ENCODE measurements at places on chromosomes 5 and 9. TPM values are rescaled to one million over a fixed set of nuclear protein-coding genes. Genes with fewer than 3 reads are reported as not detected.
A peak's percentile ranks its signal among the peaks of the same experiment; 100 is the strongest.

- DNase-seq: no peak
Measured at GRCh38 chr5:150619359-150620230, 20.9 kb upstream of the SYNPO start.

GRCh38 chr9:107313555-107314096, 30.5 kb downstream of the RAD23B start:
- DNase-seq: no peak

DNA sequence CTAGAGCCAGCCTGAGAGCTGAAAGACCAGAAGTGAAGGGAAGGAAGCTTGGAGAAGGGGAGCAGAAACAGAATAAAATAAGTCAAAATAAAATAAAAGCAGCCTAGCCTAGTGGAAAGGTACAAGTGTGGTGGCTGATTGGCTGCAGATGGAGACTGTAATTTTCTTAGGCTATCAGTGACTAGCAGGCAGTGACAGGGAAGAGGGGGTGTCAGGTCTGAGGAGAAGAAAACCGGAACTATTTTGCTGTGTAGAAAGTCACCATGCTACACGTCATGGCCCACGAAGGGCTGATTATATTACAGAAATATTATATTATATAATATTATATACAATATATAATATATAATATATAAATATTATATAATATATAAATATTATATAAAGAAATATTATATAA, 98.1 kb upstream of the TAF11L2 start:
- DNase-seq: peak; percentile 42

GRCh38 chr9:121610638-121610953, 40.8 kb upstream of the DAB2IP start:
- DNase-seq: no peak

- DNase-seq: no peak
Measured at GRCh38 chr5:61019642-61020041, 74.6 kb downstream of the NDUFAF2 start.

DNA sequence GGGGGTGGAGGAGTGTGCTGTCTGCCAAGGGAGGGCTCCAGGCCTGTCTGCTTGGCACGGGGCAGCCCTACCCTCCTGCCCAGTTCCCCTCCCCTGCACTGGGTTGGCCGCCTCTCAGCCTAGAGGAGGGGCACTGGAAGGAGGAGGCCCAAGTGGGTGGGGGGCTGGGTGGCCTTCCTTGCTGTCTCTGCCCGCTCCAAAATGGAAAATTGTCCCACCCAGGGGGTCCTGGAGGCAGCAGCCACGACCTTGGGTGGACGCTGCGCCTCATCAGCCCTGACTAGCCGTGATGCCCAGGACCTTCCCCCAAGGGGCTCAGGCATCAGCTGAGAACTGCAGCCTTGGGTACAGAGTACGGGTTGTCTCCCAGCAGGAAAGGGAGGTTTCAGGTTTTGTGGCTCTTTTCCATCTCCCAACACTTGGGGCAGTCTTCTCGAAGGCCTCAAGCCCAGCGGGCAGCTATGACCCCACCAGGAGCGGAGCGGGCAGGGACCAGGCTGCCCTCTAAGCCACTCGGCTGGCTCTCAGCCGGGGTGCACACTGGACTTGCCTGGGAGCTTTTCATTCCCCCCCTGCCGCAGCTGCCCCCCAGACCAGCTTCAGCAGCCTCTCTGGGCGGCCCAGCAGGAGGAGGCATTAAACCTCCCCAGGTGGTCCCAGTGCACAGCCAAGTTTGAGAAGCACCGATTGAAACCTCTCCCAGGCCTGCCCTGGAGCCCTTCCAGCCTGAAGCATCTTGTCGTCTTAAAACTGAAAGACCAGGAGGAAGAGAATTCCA, 20.6 kb downstream of the NTNG2 start:
- DNase-seq: no peak

The GPR150 gene
- not detected for polyA plus RNA-seq

The CENPK gene
- not detected for polyA plus RNA-seq

The CNTRL gene
- 3.9 TPM for polyA plus RNA-seq

The BAG1 gene
- 31.9 TPM for polyA plus RNA-seq

The STKLD1 gene
- not detected for polyA plus RNA-seq

The LECT2 gene
- polyA plus RNA-seq: not detected

The C9 gene
- not detected for polyA plus RNA-seq

The ITGA2 gene
- polyA plus RNA-seq: not detected

The RANBP3L gene
- not detected for polyA plus RNA-seq

The OTULINL gene
- polyA plus RNA-seq: 92.9 TPM
